ENCODE measurements at places on chromosomes 6 and 20.

- DNase-seq: no peak
Measured at GRCh38 chr6:160222491-160222890, 36.1 kb downstream of the SLC22A2 start.

DNA sequence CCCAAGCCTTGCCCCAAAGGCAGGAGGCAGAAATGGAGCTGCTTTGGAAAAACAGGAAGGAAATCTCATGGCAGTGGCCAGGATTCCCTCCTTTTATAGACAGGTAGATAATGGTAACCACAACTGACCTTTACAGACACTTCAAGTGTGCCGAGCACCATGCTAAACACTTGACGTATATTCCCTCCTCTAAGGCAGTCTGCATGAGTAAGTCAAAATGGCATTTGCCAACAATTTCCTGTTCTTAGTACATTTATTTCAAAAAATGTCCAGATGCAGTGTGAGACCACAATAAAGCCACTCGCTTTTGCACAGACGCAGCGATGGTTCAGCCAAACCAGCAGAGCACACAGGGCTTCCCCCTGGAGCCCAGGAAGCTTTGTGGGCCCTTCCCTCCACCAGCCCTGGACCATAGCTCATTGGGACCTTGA lies 16.5 kb upstream of the GPR6 start:
- DNase-seq: no peak

DNA sequence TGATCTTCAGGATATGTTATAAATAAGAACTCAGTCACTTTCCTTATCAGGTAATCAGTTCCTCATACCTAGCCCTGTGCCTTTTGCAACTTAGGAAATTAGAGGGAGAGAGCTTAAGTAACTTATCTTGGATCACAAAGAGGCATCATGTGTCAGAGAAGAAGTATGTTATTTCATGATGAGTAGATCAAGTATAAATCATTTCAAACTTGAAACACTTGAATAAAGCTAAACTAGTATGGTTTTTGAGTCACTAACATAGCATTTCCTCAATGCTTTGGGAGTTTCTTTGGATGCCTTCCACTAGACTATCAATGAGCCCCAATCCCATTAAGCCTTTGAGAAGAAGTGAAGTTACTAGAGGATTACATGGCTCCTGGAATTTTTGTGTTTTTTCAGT lies 102.6 kb upstream of the TNFAIP3 start:
- no peak for DNase-seq

DNA sequence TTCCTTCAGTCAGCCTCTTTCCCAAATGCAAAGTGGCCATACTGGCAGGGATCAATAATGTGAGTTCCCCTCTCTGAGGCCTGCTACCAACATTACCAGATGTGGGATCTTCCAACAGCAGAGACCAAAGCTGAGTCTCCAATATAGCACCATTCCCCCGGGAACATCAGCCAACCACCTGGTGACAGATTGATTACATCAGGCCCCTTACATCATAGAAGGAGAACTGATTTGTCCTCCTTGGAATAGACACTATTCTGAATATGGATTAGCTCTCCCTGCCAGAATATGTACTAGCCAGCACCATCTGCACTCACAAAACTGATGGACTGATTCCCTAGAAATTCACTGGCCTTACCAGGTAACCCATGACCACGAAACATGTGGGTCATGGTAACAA lies 61.9 kb upstream of the CARMIL1 start:
- no peak for DNase-seq

DNA sequence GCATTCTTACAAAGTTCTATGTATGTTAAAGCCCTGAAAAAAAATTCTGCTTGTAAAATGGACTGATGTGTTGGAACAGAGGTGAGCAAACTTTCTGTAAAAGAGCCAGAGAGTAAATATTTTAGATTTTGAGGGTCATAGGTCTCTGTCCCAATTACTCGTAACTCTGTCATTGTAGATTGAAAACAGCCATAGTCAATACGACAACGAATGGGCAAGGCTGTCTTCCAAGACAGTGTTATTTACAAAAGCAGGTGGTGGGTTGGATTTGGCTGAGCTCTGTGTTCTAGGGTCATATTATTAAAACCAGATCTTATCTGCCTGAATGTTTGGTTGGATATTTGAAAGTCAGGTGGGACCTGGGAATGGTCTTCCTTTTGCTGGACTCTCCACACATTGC lies 135.2 kb downstream of the EYA2 start:
- no peak for DNase-seq

Measured in stimulated activated CD8-positive, alpha-beta memory T cell treated with anti-CD3 and anti-CD28 coated beads, Interleukin-15, amount 100 ng/mL, for 1 hour (primary cell).